ENCODE measurements at places on chromosomes 13 and 19. TPM values are rescaled to one million over a fixed set of nuclear protein-coding genes. Genes with fewer than 3 reads are reported as not detected.

MYO16 gene
- 22.0 TPM for total RNA-seq

CBARP gene
- total RNA-seq = 74.7 TPM

DNA sequence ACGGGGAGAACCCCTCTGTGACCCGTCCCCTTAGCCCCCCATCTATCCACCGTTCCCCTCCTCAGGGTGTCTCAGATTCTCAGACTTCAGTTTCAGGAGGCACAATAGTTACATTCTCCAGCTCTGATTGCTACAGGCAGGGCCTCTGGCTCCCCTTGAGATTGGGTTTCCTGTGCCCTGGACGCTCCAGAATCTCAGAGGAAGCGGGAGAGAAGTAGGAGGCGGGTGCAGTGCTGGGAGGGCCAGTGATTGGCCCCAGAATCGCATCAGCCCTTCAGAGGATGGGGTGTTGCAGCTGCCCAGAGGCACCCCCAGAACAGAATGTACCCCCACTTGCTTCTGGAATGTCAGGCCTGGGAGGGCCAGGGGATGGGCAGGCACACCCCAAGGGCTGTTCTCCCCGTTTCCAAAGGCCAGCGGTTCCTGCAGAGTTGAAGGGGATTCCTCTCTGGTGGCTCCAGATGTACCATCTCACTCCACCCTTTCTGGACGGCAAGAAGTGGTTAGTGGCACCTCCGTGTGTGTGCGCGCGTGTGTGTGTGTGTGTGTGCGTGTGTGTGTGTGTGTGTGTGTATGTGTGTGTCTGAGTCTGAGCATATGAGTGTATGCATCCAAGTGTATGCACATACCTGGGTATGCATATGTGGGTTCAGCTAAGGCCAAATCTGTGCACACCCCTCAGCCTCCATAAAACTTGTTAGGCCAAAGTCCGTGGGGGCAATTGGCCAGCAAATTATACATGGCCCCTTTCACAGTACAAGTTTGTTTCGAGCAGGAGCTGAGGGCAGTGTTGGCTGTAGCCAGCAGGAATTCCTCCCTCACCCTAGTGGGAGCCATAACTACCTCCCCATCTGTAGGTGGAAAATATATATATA is 35.5 kb downstream of the LYL1 start:
- no peak for DNase-seq

P2RY11 gene
- total RNA-seq = 21.6 TPM

GRCh38 chr19:18966307-18966706 is 25.3 kb upstream of the HOMER3 start:
- no peak for DNase-seq

GPR18 gene
- total RNA-seq = not detected

- no peak for DNase-seq
Observed at GRCh38 chr13:112446347-112446861, 70.2 kb downstream of the SPACA7 start.

DNA sequence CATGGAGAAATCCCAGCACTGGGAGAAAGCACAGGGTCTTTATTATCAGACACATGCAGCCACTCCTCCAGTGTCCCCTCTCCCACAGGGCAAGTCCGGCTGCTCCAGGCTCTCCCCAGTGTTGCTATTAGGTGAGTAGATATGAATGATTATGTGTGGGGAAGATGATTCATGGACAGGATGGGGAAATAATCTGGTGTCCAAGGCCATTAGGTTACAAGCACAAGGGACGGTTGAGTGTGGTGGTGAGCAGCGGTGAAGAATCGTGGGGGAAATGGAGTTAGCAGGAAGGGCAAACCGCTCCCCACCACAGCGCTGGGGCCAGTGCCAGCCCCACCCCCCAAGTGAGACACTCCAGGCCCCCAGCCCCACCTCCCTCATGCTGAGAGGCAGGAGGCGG is 19.0 kb downstream of the CD177 start:
- DNase-seq = no peak

PRRG2 gene
- total RNA-seq = 0.29 TPM

- peak; percentile 60 for DNase-seq
Observed at GRCh38 chr19:33194886-33195644, 935 bp downstream of the LRP3 start.

- no peak for DNase-seq
Observed at GRCh38 chr19:37813340-37813739, 34.0 kb upstream of the ZNF573 start.

DNA sequence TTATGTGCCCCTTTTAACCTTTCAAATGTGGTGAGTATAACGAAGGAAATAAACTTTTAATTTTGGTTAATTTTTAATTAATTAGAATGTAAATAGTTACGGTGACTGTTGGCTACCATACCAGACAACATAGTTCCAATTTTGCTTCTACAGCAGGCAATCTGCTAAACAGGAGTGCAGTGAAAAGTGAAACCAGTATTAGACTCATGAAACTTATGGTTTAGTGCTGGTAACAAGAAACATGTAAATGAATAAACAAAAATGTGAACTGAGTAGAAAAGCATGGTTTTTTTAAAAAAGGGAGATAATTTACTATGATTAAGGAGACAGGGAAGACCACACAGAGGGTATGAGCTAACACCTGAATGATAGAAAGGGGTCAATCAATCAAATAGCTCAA is 478.4 kb downstream of the PCDH9 start:
- DNase-seq = no peak

- peak; percentile 99 for DNase-seq
Observed at GRCh38 chr19:2900296-2901252, at the start of gene ZNF57. TSS of gene ZNF57 (plus strand) at chr19:2900928. CDS start at chr19:2901046, 118 bp downstream.

SERP2 gene
- 22.3 TPM for total RNA-seq

GRCh38 chr19:10226376-10227025 is 4.6 kb downstream of the S1PR2 start:
- peak; percentile 22 for DNase-seq

GRCh38 chr13:23622985-23623384 is 52.8 kb downstream of the TNFRSF19 start:
- no peak for DNase-seq

DNA sequence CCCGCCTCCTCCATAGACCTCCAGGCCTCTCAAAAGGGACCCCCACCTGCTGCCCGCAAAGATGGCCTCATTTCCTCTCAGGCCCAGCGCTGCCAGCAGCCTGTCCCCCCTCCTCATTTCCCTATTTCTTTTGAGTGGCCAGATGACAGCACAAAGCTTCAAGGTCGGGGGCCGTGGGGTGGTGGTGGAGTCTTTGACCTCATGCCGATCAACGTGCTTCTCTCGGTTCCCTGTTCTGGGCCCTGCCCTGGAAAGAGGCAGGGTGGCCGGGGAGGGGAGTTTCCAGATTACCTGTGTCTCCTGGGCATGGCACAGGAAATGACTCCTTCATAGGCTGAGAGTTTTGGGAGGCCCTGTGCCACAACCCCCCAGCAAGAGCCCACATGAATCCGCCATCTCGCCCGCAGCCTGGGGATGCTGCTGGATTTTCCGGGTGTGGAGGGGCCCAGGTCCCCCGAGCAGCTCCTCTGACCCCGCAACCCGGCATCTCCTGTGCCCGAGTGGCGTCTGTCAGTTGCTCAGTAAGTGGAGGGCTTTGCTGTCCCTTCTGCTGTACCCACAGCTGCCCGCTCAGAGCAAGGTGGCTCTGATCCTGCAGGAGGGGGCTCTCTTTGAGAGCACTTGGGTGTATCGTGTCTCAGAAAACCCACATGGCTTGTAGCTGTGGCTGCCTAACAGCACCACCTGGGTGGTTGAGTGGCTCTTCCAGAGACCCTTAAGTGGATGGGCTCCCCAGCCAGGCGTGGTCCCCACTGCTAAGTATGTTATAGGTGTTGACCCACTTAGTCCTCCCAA is 139.4 kb downstream of the SIPA1L3 start:
- no peak for DNase-seq

DNA sequence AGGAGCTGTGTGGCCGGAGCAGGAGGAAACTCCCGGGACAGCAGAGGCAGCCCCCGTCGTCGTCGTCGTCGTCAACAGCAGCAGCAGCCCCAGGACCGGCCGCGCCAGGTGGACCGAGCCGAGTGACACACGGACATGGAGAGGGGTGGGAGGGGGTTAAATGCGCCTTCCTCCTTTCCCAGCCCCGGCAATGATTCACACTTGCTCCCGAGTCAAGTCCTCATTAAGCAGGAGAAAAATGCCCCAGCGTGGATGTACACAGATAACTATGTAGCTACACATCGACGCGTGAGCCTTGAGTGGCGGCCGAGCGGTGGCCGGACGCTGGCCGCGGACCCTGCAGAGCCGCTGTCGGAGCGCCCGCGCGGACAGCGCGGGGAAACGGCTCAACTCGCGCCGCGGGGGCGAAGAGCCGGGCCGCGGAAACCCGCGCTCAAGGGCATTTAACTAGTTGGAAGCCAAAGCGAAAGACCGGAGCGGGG is 645 bp downstream of the UBL3 start:
- peak; percentile 68 for DNase-seq

SHD gene
- total RNA-seq = 254 TPM

- peak; percentile 56 for DNase-seq
Observed at GRCh38 chr13:110538632-110539031, 22.9 kb downstream of the RAB20 start.

Measured in glutamatergic neuron (in vitro differentiated cells).